ENCODE measurements at places on chromosomes 12 and 14.

DNA sequence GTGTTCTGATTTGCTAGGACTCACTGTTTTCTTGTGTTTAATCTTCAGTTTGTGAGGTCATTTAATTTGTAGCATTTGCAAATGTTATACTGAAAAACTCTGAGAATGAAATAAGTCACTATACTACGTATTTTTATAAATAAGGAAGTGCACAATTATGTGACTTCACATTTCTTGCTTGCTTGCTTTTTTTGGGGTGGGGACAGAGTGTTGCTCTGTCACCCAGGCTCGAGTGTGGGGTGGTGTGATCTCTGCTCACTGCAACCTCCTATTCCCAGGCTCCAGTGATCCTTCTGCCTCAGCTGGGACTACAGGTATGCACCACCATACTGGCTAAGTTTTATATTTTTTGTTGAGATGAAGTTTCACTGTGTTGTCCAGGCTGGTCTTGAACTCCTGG lies 32.7 kb downstream of the RBM25 start:
- no peak for DNase-seq

GRCh38 chr12:46470036-46470627 lies 97.6 kb upstream of the SLC38A2 start:
- DNase-seq = no peak

- DNase-seq = no peak
These were observed 18.9 kb upstream of the ATP5MC2 start for GRCh38 chr12:53694756-53695151.

GRCh38 chr14:30971586-30971985 lies 53.9 kb upstream of the AP4S1 start:
- no peak for DNase-seq

GRCh38 chr14:101254805-101255764 lies 306.2 kb upstream of the DIO3 start:
- no peak for DNase-seq

DNA sequence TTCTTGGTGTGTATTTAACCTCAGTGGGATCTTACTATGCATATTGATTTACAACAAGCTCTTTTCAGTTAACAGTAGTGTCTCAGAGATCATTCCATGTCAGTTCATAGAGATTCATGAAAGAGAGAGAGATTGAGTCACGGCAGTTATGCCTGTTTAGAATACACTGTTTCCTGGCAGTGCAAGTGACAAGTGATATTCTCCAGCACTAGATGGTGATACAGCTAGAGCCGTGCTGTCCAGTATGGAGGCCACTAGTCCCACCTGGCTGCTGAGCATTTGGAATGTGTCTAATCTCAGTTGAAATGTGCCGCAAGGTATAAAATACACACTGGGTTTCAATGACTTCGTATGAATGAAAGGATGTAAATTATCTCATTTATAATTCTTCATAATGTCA lies 184.4 kb downstream of the SUDS3 start:
- DNase-seq = no peak

DNA sequence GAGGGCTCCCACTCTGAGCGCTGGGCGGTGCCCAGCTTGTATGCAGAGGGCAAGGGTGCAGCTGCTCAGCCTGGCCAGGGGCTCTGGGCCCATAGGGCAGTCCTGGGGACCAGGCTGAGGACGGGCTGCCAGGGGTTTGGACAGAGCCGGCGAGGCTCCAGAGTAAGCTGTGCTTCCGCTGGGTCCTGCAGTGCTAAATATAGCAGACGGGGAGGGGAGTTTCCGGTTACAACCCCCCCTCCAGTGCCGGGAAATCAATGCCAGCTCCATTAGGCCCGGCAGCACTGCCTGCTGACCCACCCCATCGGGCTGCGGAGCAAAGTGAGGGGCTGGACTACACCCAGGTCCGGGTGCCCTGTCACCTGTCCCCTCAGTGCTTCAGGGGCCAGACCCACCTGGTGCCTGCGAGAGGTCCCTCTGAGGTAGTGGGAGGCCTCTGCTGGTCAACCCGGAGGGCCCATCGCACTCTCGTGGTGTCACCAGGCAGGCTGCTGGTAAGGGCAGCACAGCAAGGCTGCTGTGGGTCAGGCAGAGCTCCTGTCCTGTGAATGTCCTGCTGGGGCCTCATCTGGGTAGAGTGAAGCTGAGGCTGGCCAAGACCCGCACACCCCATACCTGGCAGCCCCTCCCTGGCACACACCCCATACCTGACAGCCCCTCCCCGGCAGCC lies 2.6 kb upstream of the JAG2 start:
- DNase-seq = no peak

DNA sequence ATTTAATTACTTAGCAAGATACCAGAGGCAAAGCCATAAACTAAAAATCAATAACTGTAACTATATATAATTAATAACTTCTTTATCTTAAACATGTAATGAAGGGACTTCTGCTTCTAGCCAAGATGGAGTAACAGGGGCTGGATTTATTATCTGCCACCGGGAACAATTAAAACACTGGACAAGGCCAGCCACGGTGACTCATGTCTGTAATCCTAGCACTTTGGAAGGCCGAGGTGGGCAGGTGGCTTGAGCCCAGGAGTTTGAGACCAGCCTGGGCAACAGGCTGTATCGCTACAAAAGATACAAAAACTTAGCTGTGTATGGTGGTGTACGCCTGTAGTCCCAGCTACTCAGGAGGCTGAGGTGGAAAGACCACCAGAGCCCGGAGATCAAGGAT lies 113.6 kb downstream of the TAOK3 start:
- no peak for DNase-seq

DNA sequence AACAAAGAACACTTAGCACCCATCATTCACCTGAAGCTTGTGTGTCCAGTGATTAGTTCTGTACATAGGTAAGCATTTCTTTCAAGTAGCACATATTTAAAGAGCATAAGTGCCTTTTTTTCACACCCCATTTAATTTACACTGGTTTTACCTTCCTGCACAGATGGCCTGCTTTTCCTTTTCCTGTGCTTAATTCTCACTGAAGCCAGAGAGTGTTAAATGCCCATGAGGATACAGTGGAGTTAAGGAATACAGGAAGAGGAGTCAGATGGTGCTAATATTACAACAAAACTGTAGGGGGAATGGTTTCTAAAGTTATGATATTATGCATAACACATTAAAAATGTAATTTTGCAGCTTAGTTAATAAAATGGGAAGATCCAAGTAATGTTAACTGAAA lies 31.0 kb upstream of the SLC38A1 start:
- DNase-seq = no peak

GRCh38 chr12:51393676-51394545 lies 2.7 kb upstream of the GALNT6 start:
- DNase-seq = no peak

- DNase-seq = no peak
These were observed 137.6 kb upstream of the TMTC1 start for GRCh38 chr12:29921307-29921706.

DNA sequence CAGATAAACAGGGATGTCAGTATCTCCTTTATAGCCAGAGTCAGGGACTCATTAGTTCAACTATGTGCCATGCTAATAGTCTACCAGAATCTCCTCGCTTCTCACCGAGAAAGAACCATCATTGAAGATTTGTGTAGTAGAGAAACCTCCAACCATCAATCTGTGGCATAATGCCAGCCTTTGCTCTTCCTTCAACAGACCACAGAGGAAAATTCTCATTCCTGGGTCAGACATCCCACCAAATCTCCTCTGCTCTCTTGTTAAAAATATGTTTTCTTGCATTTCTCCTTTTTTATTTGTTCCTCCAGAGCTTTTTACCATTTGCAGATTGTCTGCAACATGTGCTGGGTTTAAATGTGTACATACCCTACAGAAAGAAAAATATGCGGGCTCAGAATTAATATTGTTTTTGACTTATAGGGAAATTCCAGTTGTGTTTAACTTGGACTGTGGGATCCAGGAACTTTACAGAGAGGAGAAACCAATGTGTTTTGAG lies 64.9 kb downstream of the LLPH start:
- DNase-seq = no peak

- DNase-seq = no peak
These were observed 66.9 kb downstream of the FBXO33 start for GRCh38 chr14:39365354-39365753.

GRCh38 chr12:1875608-1876007 lies 42.8 kb downstream of the CACNA2D4 start:
- DNase-seq = no peak

DNA sequence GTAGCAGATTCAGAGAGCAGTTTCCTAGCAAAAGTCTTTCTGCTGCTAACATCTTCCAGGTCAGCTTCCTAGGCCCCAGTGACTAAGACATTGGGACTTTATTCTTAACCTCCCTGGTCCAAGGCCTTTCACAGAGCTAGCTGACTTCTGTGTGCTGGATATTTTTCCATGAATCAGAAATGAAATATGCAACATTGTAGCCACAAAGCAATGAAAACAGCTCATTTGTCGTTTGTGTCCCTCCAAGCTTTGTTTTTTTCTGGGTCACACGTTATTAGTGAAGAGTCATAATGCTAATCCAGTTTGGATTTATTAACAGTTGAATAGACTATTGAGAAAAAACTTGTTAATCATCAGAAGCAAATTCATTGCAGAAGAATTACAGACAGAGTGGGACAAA lies 82.4 kb downstream of the ARF6 start:
- DNase-seq = no peak

DNA sequence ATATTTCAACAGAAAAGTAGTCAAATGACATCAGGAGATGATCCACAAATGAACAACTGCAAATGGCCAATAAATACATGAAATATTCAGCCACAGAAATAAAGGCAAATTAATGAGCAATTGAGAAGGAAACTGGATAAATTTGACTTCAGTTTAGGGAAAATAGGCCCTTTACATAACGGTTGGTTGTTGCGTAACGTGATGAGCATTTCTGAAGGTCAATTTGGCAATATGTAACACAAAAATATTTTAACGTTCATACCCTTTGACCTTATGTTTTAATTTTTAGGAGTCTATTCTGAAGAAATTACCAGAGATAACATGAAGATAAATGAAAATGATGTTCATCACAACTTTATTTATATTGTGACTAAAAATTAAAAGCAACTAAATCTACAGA lies 14.7 kb upstream of the MSRB3 start:
- DNase-seq = no peak

- no peak for DNase-seq
These were observed 234.7 kb upstream of the TBX3 start for GRCh38 chr12:114918535-114919233.

- no peak for DNase-seq
These were observed 59.2 kb upstream of the ZDHHC17 start for GRCh38 chr12:76704693-76705092.

- no peak for DNase-seq
These were observed 64.7 kb upstream of the ZFP36L1 start for GRCh38 chr14:68857516-68858070.

- DNase-seq = no peak
These were observed 22.1 kb downstream of the PACS2 start for GRCh38 chr14:105336477-105337287.

DNA sequence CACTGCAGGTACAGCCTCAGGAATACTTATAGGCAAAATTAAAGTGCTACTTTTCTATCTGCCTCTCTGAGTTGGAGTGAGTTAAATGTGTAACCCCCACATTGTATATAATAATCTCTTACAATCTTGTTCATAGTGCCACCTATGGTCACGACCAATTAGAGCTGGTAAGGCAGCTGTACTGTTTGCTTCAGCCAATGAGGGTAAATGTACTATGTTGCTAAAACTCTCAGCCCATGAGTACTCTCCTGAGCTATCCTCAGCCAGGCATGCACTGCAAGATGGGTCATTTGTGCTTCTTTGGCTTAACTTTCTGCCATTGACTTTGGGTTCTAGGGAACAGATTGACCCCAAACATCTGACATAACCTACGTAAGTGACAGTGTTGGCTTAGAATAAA lies 15.0 kb upstream of the MDM2 start:
- peak; percentile 30 for DNase-seq

DNA sequence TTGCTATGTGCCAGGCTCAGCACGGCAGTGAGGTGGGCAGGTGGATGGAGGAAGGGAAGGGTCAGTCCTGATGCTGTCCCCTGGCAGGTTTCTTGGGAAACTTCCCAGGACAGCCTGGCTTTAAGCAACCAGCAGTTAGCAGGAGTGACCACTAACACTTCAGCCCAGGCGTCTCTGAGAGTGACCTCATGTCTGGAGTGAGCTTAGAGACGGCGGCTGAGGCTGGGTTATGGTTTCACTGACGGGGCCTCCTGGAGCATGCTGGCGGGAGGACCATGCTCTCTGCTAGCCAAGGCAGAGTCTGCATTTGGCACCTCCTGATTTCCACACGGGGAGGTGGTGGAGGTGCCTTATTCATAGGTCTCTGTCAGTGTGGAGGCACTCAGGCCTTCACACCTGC lies 2.5 kb downstream of the HHIPL1 start:
- DNase-seq = no peak

- DNase-seq = no peak
These were observed 65.6 kb downstream of the SERPINA3 start for GRCh38 chr14:94677747-94678146.

DNA sequence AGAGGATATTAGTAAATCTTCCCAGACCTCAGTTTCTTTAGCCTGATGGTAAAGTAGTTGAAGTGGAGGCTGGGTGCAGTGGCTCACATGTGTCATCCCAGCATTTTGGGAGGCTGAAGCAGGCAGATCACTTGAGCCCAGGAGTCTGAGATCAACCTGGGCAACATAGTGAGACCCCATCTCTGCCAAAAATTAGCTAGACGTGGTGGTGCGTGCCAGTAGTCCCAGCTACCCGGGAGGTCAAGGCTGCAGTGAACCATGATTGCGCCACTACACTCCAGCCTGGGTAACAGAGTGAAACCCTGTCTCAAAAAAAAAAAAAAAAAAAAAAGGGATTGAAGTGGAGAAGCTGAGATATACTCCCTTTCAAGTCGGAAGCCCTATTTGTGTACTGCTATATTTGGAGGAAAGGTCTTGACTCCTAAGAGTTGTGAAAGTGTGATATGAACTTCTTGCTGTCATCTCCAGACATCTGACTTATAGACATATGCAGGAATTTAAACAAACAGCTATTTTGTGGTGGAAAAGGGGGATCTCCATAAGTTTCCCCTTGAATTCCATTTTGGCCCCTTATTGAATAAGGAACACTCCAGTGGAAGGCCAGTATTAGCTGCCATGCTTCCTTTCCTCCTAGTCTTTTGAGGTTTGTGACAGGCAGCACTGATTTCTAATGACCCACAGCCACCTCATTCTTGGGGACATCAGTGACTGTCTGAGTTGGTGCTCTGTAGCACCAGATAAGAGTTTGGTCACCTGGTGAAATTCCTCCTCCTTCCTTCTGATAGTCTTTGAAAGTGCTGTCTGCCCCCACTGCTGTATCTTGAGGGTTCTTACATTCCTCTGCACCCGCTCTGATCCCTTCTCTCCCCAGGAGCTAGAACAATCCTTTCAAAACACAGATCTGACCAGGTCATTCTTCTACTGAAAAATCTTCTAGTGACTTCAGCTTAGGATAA lies 7.4 kb downstream of the ELK3 start:
- DNase-seq = no peak

GRCh38 chr12:77343291-77343690 lies 277.9 kb upstream of the E2F7 start:
- DNase-seq = no peak

DNA sequence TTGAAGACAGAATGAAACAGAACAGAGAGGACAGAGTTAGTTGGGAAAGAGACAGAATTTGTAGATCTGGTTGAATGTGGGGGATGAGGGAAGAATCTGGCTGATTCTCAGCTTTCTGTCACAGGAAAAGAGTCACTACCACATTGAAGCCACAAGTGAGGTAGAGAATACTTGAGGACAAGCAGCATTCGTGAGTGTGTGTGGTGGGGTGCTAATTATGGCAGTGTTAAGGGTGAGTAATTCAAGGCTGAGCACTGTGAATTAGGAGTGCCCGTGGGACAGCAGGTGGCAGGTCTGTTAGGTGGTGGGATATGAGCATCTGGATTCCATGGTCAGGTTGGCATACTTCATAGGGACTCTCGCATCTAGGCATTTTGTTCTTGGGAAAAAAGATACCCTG lies 347.4 kb upstream of the PRICKLE1 start:
- DNase-seq = no peak

- DNase-seq = no peak
These were observed 392.0 kb downstream of the FUT8 start for GRCh38 chr14:65804439-65805112.
